ENCODE measurements at places on chromosomes 2 and 18.

- DNase-seq, result no peak
These were observed 1232.0 kb upstream of the FAM98A start for GRCh38 chr2:34831096-34831495.

DNA sequence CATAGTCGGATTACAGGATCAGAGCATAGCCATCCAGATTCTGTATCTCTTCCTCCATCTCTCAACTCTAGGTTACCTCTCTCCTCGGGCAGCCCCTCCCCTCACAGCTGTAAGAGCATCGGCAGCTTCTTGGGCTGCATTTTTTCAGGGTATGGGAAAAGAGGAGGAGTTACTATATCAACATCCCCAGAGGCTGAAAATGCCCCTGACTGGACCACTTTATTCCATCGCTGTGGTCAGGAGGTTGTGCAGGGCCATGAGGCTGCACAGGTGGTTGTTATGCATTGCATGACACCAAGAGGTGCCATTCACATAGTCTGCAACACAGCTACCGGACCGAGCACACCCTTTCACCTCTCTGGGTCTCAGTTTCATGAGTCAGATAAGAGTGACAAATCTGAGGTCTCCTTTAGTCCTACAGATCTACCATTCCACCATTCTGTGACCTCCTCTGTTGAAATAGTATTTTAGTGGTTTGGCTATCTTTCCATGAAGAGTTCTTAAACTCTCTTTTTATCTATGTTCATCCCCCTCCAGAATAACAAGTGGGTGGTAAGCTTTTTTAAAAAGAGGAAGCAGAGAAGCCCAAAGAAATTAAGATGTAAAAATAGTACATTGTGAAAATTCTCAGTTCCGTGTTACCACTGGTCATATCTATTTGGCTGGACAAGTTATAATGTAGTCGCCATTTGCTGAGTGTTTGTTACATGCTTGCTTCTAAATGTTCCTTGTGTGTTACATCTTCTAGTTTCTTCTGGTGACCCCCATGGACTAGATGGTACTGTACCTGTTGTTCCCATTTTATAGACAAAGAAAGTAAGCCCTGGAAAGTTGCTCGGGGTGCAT is 56.6 kb upstream of the SLC1A4 start:
- DNase-seq, result no peak

DNA sequence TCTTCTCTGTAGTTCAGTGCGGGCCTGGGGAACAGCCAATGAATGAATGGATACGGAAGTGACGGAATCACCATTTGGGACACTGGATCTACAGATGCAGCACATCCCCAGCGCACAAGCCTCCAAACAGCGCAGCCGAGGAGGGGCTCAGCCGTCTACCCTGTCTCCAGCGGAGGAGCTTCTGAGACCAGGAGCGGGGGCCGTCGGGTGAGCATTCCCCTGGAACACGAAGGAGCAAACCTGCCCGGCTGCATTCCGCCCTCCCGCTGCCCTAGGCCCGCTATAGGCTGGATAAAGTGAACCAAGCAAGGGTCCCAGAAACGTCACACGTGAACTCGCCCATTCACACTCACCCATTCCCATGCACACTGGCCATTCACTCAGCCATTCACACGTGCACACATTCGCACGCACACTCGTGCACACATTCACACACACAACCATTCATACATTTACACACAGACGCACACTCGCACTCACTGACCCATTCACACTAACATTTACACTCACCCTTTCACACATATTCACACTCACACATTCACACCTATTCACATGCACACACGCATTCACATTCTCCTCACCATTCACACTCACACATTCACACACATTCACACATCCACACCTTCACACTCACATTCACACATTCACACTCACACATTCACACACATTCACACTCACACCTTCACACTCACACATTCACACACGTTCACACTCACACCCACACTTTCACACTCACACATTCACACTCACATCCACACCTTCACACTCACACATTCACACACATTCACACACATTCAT is 63.4 kb downstream of the BIN1 start:
- no peak for DNase-seq

- no peak for DNase-seq
These were observed 45.0 kb downstream of the SRD5A2 start for GRCh38 chr2:31535768-31536167.

GRCh38 chr2:105427485-105427884 is 28.6 kb upstream of the FHL2 start:
- no peak for DNase-seq

DNA sequence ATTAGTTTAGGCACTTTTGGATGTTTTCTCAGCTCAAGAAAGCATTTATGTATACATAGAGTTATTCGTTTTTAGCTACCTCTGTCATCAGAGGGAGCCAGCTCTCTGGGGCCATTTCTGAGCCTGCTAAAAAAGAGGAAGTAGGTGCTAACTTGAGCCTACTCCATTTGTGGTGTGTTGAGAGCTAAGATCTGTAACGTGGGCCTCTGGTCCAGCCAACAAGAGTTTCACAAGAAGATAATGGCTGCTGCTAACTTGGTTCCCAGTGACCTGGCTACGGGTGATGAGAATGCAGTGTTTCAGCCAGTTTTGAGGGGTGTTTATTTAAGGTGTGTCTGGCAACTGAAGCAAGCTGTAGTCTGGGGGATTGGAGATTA is 182.5 kb downstream of the PRKCE start:
- DNase-seq, result no peak

DNA sequence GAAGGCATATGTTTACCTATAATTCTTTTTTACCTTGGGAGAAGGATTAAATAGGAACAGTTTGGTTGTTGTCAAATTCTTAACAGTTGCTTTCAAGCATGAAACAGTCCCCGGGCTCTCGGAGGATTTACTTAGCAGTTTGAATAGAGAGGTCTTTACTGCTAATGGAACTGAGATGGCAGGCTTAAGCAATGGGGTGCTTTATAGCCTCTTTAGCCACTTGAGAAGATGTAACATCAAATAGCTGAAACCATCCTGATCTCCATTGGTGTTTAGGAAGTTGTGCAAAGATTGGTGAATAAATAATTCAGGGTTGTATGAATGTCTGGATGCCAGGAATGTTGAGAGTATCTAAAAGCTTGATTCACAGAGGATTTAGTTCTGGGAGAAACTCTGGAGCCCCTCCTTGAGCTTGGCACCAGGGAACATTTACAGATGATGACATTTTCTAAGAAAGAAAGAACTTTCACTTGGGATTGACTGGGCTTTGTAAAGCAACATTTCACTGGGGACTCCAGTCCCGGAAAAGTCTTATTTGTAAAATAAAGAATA is 51.9 kb downstream of the PTPRM start:
- no peak for DNase-seq

DNA sequence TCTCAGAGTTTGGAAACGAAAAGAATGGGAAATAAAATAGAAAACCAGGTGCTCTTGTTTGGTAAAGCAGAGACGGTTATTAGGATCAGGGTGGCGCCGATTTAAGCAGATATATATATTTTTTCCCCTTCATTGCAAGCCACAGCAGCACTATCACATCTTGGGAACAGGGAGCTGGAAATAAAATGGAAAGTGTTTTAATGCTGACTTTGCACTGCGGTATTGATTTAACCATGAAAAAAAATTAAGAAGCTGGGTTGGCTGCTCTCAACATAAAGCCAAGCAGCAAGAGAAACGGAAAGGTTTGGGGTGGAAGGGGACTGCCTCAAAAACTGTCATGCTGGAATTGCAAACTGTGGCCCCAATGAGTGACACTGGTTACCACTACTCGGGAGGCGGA is 102.7 kb upstream of the ZBTB14 start:
- DNase-seq, result no peak

GRCh38 chr18:55128437-55128836 is 169.2 kb upstream of the CCDC68 start:
- no peak for DNase-seq

- DNase-seq, result no peak
These were observed 15.0 kb downstream of the COX7A2L start for GRCh38 chr2:42345986-42346385.

GRCh38 chr2:83742117-83742782 is 716.8 kb downstream of the SUCLG1 start:
- no peak for DNase-seq

GRCh38 chr18:13481820-13482617 is 244.3 kb downstream of the FAM210A start:
- no peak for DNase-seq

GRCh38 chr2:217434180-217434975 is 568.4 kb downstream of the TNS1 start:
- peak; percentile 11 for DNase-seq

GRCh38 chr2:140808211-140808610 is 1322.6 kb downstream of the LRP1B start:
- DNase-seq, result no peak

DNA sequence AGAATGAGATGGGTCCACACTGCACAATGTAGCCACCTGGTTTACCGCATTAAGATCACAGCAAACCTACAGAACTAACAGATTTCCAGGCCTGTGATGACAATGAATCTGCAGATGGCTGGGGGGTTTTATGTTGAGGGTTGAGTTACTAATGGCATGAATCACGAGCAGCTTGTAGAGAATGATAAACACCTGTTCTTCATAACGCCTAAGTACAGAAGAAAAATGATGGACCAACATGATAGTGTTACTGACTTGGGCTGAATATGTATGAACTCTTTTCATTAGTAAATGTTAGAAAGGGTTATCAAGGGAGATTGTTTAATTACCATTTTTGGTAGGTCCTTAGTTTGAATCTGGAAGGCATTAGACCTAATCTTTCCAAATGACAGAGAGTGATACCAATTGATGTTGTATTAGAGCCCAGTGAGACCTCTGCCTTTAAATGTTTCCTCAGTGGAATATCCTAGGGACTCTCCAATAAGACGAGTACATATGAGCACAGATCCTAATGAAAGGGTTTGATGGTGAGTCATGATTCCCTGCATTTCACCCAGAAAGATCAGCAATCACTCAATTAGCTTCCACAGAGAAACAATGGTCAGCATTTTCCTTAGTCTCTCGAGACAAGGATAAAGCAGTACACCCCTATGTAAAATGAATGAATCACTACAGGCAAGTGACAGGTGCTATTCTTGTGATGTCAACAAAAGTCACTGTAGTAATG is 243.8 kb downstream of the DLGAP1 start:
- no peak for DNase-seq

GRCh38 chr2:74831693-74832530 is 2.0 kb upstream of the HK2 start:
- no peak for DNase-seq

GRCh38 chr2:144267239-144267638 is 252.7 kb downstream of the ZEB2 start:
- DNase-seq, result peak; percentile 2

DNA sequence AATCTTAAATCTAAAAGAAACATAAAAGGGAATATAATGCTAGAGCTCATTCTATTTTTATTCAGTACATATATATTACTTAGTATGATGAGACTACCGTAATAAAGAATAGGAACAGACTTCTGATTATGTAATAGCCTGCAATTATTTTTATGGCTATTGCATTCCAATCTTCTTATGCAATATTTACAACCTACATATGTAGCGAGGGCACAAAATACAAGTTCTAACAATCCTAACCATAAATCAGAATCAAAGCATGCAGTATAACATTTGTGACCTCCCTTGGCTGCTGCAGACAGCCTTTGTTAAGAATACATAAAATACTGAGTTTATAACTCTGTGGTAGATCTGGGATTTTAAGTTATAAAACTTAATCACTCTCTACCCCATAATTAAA is 177.6 kb downstream of the BABAM2 start:
- DNase-seq, result no peak

- no peak for DNase-seq
These were observed 277.7 kb upstream of the HNRNPA3 start for GRCh38 chr2:176934869-176935415.
